ENCODE measurements at places on chromosomes 4 and X. TPM values are rescaled to one million over a fixed set of nuclear protein-coding genes. Genes with fewer than 3 reads are reported as not detected.
A peak's percentile ranks its signal among the peaks of the same experiment; 100 is the strongest.

Gene SMIM9
- not detected for total RNA-seq

Gene CCNA2
- 147 TPM for total RNA-seq

Gene UBA6
- 130 TPM for total RNA-seq

- H3K4me3 ChIP-seq: no peak overlapping the region
- no peaks in the 10 kb centered on the region for H3K27me3 ChIP-seq
- no peak overlapping the region for H3K27ac ChIP-seq
- H3K4me1 ChIP-seq: no peaks in the 10 kb centered on the region
- no peak for DNase-seq
- H3K36me3 ChIP-seq: peaks cover 4% of the 10 kb centered on the region
Measured at GRCh38 chr4:105369988-105370387, 103.9 kb downstream of the PPA2 start.

GRCh38 chr4:10054571-10055041, 33.3 kb upstream of the SLC2A9 start:
- H3K4me3 ChIP-seq: no peak overlapping the region
- DNase-seq: no peak
- peaks cover 48% of the 10 kb centered on the region for H3K27me3 ChIP-seq
- H3K27ac ChIP-seq: no peak overlapping the region
- no peaks in the 10 kb centered on the region for H3K36me3 ChIP-seq

DNA sequence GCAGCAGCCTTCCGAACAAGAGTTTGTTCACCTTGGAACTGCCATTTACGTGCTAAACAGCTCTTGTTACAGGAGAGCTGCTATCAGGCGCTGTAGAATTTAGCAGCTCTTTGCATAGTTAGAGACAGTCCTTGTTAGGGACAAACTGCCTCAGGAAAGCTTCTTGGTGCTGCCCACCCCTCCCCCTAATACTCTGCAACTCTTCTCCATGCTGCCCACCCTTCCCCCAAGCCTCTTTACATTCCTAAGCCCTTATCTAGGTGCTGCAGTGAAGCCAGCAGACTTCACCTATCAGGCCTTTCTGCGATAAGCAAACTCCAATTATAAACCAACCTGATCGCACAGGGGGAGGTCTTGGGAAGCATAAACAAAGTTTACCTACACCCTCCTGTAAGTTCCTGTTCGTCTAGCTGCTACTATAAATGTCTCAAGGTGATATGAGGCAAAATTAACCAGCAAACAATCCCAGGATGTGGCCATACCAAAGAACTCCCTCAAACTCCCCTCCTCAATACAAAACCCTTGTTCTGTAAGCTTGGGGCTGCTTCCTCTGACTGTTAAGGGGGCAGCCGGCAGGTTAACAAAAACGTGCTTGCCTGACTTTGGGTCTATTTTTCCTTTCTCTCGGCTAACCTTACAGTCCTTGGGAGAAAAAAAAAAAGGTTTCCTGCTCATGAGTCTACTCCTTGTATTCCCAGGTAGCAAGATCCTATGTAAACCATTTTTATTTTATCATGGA, 74.0 kb upstream of the GC start:
- DNase-seq: peak; percentile 95
- H3K36me3 ChIP-seq: no peaks in the 10 kb centered on the region
- H3K27me3 ChIP-seq: no peaks in the 10 kb centered on the region
- H3K4me1 ChIP-seq: no peaks in the 10 kb centered on the region
- H3K27ac ChIP-seq: peak overlapping the region; percentile 90

DNA sequence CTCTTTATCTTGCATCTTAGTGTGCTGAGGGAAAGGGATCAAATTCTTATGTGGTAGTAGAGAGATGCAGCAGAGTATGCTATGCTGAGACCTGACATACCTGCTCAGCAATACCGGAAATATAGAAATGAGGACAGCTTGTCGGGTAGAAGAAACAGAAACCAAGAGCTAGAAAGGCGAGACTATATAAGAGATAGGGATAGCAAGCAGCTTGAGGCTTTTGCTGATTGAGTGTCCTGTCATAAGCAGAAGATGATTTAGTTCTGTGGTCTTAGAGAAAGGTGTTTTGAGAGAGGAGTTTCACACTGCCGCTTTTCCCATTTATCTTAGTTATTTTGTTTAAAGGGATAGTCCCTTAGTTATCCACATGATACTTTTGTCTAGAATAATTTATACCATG, 31.7 kb downstream of the USP9X start:
- DNase-seq: no peak

Measured in K562 (cell line).